HS-27A (cell line): ENCODE measurements at places on chromosomes 11 and 22.

- no peak for DNase-seq
These were observed 237.6 kb downstream of the ETS1 start for GRCh38 chr11:128349650-128350299.

- DNase-seq: no peak
These were observed 802 bp downstream of the TENM4 start for GRCh38 chr11:79439886-79440570.

- DNase-seq: no peak
These were observed 107.7 kb upstream of the POU2AF2 start for GRCh38 chr11:111137846-111138245.

DNA sequence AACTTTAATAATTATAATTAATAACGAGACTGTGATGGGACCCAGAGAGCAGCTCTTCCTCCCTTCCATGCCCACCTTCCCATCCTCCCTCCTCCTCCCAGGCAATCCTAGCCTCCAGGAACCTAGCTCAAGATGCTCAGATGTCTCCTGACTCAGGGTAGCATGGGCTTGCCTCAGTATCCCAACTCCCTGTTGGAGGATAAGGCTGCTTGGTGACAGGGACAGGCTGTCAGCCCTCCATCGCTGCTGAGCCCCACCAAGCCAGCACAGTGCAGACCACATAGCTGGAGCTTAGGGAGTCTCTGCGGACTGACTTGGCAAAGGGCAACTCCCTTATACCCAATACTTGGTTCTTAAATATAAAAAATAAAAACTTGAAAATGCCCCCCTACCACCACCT is 11.5 kb downstream of the MYH9 start:
- DNase-seq: no peak

GRCh38 chr11:1546536-1547466 is 25.3 kb downstream of the DUSP8 start:
- DNase-seq: no peak

GRCh38 chr11:130787973-130788570 is 128.2 kb downstream of the SNX19 start:
- DNase-seq: no peak

GRCh38 chr11:64081745-64082442 is 46.2 kb downstream of the FLRT1 start:
- DNase-seq: no peak

GRCh38 chr11:113850188-113850587 is 25.2 kb downstream of the USP28 start:
- DNase-seq: no peak

GRCh38 chr11:64256300-64256699 is 5.0 kb downstream of the PLCB3 start:
- no peak for DNase-seq

- no peak for DNase-seq
These were observed 85.0 kb downstream of the CELSR1 start for GRCh38 chr22:46452195-46453005.

DNA sequence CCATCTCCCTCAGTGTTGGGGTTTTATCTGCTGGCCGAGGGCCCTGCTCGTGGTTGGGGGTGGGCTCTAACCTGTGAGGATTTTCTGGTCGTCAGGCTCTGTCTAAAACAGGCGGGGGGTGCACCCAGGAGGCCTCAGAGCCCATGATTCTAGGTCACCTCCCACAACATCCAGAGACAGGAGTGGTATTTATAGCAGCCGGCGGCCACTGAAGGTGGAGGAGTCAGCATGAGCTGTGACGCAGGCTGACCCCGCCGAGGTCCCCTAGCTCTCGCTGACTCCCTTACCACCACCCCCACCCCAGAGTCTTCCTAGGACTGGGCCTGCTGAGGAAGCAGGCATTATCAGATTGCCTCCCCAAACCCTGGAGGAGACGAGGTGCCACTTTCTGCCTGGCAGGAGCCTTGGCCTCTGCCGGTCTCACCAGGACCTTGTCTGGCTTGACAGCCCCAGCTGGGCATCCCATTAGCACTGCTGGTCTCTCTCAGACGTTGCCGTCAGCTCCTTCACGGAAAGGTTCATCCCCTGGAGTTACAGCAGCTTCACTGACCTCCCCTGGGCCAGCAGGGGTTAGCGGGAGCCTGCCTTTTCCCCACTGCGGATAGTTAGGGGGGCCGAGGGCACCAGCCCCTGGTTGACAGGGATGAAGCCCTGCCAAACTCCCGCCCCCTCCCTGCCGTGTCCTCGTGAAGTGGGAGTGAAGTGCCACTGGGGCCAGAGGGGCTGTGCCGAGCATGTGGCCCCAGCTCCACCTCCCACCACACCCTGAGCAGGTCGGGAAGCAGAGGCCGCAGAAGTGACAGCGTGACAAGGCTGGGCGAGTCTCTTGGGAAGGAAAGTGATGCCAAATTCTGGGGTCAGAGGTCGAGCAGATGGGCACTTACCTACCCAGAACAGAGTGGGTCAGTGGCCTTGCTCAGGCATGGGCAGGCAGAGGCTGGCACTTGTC is 26.5 kb downstream of the DAGLA start:
- DNase-seq: no peak

GRCh38 chr22:42462016-42462415 is 29.8 kb upstream of the NFAM1 start:
- no peak for DNase-seq

- DNase-seq: no peak
These were observed 19.6 kb downstream of the DAGLA start for GRCh38 chr11:61699737-61700160.

DNA sequence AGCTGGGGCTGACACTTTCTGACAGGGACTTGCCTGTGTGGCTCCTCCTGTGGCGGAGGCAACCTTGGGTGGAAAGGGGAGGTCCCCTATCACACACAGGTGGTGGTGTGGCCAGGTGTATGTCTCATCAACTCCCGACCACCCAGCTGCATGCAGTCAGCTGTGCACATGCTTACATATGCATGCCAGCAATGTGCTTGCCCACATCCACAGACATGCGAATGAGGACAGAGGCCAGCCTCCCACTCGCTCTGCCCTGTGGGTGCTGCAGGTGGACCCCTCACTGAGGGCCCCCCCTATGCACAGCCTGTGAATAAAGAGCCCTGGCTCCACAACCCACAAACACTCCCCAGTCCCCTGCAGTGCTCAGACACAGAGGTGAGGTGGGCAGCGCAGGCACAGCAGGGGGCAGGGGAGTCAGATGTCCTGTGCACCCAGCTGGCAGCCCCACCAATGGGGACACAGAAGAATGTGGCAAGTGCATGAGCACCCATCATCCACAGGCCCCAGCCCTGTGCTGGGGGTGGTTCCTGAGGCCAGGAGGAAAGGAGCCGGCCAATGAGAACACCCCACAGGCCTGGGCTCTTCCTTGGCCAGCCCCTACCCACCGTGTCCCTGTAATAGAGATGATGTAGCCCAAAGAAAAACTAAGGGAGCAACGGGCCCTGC is 9.5 kb downstream of the GNB1L start:
- no peak for DNase-seq

- DNase-seq: no peak
These were observed 38.2 kb downstream of the FEZ1 start for GRCh38 chr11:125457814-125458343.

- no peak for DNase-seq
These were observed 16.3 kb upstream of the VSIG10L2 start for GRCh38 chr11:125929445-125930075.

- DNase-seq: no peak
These were observed 74.3 kb downstream of the GRAMD1B start for GRCh38 chr11:123504401-123504800.

GRCh38 chr11:69907611-69908010 is 88.4 kb upstream of the FGF3 start:
- DNase-seq: no peak

DNA sequence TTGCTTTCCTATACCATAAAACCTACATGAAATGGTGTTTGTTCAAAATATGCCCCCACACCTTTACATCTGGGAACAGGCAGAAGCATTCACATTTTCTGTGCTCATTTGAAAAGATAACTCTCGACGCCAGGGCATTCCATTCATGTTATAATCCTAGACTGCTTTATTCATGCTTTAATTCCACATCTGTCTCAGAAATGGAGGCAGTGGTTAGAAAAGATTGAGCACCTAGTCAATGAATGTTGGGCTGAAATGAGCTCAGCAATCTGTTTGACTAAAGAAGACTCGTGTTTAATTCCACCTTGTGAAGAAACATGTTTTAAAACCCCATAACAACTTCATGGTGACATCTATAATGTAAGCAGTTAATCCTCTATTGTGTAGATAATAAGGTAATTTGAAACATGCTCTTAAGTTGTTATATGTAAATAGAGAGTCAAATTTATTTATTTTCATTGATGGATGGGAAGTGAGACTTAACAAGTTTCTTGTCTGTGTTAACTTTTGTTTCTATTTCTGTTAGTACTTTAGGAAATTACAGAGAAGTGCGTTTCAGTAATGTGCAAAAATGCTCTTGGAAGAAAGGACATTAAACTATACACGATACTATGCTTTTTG is 217.5 kb downstream of the DDX10 start:
- DNase-seq: no peak

GRCh38 chr11:35891096-35891495 is 52.8 kb upstream of the LDLRAD3 start:
- DNase-seq: no peak

DNA sequence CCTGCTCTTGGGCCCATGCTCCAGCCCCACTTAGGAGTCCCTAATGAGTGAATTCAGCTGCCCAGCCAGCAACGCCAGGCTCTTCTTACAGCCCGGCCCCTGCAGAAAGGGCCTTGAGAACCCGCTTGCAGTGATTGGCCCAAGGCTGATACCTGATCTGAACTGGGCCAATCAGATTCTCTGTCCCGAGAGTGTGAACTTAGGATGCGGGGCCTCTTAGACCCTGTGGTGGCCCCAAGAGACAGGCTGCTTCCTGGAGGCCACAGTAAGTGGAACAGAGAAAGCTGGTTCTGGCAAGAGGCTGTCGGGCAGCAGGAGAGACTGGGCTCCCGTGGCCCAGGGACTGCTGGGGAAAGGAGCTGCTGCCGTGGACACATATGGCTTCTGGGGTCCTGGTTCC is 11.5 kb downstream of the VSTM5 start:
- no peak for DNase-seq

DNA sequence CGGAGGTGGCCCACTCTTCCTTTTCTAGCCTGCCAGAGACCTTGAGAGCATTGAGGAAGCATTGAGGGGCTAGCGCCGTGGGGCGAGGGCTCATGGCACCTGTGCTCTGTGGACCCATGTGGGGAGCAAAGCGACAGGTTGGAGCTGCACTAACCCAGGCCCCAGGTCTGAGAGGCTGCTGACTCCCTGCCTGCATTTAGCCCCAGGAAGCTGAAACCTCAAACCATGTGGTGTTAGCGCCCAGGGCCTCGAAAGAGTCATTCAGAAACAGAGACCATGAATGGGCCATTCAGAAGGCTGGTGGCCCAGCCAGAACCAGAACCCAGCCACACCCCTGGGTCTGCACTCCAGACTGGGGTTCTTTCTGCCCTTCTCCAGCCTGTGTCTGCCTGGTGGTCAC is 88.6 kb downstream of the BCR start:
- no peak for DNase-seq

DNA sequence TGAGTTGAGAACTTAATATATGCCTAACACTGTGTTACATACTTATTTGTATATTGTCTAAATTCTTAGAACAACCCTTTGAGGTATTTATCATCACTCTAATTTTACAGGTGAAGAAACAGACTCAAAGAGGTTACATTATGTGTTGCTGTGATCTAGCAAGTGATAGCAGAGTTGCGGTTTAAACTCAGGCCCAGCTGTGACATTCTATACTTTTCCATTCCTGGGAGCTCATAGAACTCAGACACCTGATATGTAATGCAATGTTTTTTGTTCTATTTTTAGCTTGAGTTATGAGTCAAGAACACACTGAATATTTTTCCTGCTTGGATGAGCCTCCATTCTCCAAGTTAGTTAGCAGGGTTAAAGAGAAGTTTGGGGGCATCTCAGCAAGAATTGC is 449.7 kb upstream of the DDI1 start:
- no peak for DNase-seq

DNA sequence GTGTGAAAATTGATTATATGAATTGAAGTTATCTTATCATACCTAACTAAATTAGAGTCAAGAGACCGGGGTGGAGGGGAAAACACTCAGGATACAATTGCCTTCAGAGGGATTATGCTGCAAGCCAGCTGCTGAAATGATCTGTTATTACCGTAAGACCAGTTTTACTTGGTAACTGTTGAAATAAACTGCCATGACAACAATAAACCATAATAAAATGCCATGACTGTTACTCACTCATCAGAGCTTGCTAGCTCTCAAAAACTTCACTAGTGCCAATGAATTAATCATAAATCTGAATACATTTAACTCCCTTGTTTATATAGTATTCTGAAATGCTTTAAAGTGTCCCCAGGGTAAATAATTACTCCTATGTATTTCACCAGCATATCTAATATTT is 68.2 kb downstream of the CASP12 start:
- DNase-seq: peak; percentile 2

DNA sequence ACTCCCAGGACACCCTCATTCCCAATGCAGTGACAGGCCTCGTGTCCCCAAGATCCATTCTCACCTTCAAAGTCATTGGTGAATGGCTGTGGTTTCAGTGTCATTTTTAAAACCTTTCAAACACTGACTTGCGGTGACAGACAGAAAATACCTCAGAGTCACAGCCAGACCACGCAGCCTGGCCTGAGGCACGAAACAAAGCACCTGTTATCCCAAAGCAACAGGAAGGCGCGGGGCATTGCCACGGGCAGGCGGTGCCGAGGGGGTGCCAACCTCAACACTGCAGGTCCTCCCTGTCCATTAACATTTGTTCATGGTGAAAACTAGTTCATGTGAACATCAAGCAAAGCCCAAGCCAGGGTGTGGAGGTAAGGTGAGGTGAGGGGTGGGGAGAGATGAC is 38.2 kb downstream of the RPUSD4 start:
- DNase-seq: no peak

GRCh38 chr11:34151916-34152845 is 46.8 kb downstream of the NAT10 start:
- DNase-seq: no peak

DNA sequence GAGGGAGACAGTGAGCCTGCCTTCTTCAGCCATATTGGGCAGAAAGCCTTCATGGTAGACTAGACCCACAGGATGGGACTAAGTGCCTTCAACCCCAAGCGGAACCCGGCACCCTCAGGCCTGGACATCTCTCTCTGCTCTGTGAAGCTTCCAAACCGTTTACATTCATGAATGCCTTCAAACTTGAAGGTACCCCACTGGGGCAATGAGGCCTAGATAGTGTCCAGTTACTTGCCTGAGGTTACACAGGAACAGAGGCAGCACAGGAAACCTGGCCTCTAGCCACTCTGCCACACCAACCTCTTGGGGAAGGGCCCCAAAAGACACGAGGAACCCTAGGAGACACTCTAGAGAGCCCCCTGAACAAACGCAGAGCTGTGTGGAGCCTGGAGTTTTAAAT is 14.5 kb upstream of the CYP2R1 start:
- DNase-seq: no peak

GRCh38 chr11:6667733-6668374 is 12.2 kb upstream of the DCHS1 start:
- DNase-seq: no peak

GRCh38 chr22:32619614-32620426 is 145.2 kb downstream of the FBXO7 start:
- peak; percentile 38 for DNase-seq

- no peak for DNase-seq
These were observed 4.6 kb downstream of the TMEM86A start for GRCh38 chr11:18703001-18703763.

- no peak for DNase-seq
These were observed 9.2 kb downstream of the MAPK8IP1 start for GRCh38 chr11:45894555-45895247.

- no peak for DNase-seq
These were observed 10.4 kb upstream of the ARHGEF17 start for GRCh38 chr11:73297702-73298101.
